Left hindlimb (tissue), 1 donor: ENCODE measurements at places on chromosomes 3 and 15.

- no peak for DNase-seq
These were observed 438.1 kb upstream of the ARPP21 start for GRCh38 chr3:35201211-35201610.

DNA sequence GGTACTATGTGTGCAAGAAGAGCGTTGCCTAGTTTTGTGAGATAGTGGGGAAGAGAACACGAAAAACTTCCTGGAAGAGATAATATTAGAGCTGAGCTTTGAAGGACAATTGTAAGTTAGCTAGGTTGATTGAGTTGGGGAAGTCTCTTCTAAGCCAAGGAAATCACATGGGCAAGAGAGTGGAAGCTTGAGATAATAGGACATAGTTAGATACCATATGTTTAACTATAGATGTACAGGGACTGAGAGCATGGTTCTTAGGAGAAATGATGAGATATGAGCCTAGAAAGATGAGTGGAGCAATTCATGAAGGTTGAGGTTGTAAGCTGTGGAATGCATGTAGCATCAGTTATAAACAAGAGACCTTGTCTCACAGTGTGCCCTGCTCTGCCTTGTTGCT is 30.1 kb upstream of the AQP9 start:
- DNase-seq: no peak

- DNase-seq: no peak
These were observed 82.2 kb downstream of the C3orf70 start for GRCh38 chr3:185070491-185071286.

DNA sequence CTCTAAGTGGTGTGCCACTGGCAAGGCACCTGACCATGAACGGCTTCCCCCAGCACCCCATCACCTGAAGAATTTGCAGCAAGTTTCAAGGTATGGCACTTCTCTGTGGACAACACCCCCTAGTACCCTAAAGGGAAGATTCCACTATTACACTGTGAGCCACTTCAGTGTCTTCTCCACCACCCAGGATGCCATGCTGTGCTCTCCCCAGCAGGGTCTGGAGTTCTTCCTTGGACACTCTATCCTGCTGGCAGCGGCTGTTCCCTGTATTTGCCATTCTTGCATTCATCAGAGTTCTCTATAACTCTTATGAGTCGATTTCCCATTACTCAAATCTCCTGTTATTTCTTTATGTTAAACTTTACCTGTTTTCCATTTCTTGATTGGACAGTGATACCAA is 33.9 kb upstream of the RNU6-1 start:
- no peak for DNase-seq

- DNase-seq: no peak
These were observed 88.1 kb downstream of the SRGAP3 start for GRCh38 chr3:9161298-9161697.

- no peak for DNase-seq
These were observed 34.5 kb downstream of the RAB27A start for GRCh38 chr15:55254916-55255679.

- no peak for DNase-seq
These were observed 214.5 kb downstream of the SNRPN start for GRCh38 chr15:25169318-25169717.

GRCh38 chr3:45964139-45964538 is 20.9 kb downstream of the CXCR6 start:
- DNase-seq: no peak

DNA sequence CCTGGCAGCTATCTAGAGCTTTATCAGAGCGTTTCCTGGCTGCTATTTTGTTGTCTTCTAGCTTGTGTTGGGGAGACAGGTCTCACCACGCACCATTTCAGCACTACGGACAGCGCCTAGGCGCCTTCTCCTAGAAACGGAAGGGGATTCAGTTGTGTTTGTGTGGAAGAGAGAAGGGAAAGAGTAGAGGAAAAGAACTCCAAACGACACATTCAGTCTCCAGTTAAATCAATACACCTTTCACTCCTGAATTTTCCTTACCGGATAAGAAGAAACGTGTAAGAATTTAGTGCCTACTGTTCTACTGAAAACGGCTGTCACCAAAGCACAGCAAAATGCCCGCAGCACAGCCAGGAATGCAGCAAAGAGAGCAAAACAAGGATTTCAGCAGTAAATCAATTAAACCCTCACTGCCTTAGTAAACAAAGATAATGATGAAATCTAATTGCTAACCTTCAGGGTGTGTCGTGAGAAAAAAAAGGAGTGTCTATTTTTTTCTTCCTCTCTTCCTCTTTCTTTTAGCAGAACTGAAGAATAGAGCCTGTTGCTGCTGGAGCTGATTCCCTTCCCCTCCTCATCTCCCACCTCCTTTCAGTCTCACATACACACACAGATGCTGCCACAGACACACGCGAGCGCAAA is 412 bp upstream of the CTXN2 start:
- peak; percentile 82 for DNase-seq

- no peak for DNase-seq
These were observed 485 bp downstream of the PAK6 start for GRCh38 chr15:40239404-40239692.

GRCh38 chr15:86892774-86893449 is 813.2 kb downstream of the AGBL1 start:
- no peak for DNase-seq

GRCh38 chr3:174436367-174436766 is 422.8 kb upstream of the NAALADL2 start:
- no peak for DNase-seq

GRCh38 chr15:52291204-52291603 is 4.4 kb downstream of the MYO5C start:
- DNase-seq: no peak

GRCh38 chr15:90603893-90604292 is 74.2 kb downstream of the CRTC3 start:
- no peak for DNase-seq

DNA sequence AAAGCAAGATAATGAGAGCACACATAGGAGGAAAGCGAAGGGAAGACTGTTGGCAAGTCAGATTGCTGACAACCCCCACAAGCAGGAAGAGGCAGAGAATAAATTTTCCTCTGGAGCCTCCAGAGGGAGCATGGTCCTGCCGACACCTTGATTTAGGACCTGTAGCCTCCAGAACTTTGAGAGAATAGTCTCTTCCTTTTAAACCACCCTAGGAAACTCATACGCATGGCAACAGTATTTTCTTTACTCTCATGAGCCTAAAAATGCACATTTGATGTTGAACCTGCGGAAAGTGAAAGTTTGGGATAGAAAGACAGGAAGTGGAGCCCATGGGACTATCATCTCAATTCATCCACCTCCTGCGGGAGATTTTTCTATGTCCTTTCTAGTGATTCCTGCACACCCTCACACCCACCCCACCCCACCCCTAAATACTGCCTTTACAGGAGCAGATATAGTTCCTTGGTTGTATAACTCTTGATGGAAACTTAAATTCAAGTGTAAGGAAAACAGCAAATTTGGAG is 116.7 kb upstream of the LPP start:
- no peak for DNase-seq

DNA sequence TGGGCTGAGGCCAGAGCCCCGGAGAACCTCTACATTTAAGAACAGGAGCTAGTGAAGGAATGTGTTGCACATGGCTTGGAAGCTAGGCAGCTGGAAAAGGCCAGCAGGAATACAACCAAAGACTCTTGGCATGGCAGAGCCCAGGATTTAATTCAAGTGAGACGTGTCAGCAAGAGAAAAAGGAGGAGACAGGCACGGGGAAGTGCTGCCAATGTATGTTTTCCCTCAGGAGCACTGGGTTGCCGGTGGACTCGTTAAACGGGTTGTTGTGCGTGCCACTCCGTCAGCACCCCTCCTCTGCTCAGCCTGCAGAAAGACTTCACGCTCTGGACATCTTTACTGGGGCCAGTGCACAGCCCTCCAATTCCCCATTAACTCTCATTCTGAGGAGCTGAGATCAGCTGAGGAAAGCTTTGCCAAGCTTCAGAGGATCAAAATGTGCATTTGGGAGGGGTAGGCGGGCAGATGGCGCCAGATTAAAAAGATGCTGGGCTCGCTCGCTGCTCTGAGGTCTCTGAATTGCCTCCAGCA is 103.7 kb downstream of the PDZRN3 start:
- DNase-seq: peak; percentile 93

- DNase-seq: no peak
These were observed 13.1 kb upstream of the PRKCD start for GRCh38 chr3:53147903-53148400.

GRCh38 chr15:64001148-64001547 is 45.1 kb downstream of the DAPK2 start:
- no peak for DNase-seq

GRCh38 chr3:35970793-35971192 is 331.5 kb downstream of the ARPP21 start:
- DNase-seq: no peak

- peak; percentile 71 for DNase-seq
These were observed 25.1 kb downstream of the SNX33 start for GRCh38 chr15:75672646-75673425.

DNA sequence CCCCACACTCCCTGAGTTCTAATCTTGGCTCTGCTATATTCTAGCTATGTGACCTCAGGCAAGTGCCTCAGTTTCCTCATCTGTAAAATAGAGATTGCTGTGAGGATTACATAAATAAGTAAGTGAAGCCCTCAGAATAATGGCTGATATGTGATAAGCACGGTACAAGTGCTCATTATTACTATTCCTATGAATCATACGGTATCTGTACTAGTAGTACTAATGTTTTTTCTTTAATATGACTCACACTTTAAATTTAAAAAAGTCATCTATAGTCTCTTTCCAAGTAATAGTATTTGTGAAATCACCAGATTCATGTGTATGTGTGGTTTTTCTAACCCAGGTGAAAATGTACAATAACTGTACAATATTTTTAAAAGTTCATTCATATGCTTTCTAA is 58.7 kb downstream of the CLDN11 start:
- no peak for DNase-seq
